ENCODE measurements at places on chromosomes 3 and 15. TPM values are rescaled to one million over a fixed set of nuclear protein-coding genes. Genes with fewer than 3 reads are reported as not detected.

Gene DAPK2
- 5.8 TPM for total RNA-seq

Gene CCDC13
- 0.33 TPM for total RNA-seq

Gene LSAMP
- total RNA-seq, result 1.00 TPM

Gene SEMA3B
- total RNA-seq, result 6.8 TPM

Gene SLC6A1
- not detected for total RNA-seq

All from uterine smooth muscle cell (primary cell).